ENCODE measurements at places on chromosomes 5 and 9.

- no peak for DNase-seq
These were observed 40.6 kb downstream of the HACD4 start for GRCh38 chr9:20990867-20991266.

DNA sequence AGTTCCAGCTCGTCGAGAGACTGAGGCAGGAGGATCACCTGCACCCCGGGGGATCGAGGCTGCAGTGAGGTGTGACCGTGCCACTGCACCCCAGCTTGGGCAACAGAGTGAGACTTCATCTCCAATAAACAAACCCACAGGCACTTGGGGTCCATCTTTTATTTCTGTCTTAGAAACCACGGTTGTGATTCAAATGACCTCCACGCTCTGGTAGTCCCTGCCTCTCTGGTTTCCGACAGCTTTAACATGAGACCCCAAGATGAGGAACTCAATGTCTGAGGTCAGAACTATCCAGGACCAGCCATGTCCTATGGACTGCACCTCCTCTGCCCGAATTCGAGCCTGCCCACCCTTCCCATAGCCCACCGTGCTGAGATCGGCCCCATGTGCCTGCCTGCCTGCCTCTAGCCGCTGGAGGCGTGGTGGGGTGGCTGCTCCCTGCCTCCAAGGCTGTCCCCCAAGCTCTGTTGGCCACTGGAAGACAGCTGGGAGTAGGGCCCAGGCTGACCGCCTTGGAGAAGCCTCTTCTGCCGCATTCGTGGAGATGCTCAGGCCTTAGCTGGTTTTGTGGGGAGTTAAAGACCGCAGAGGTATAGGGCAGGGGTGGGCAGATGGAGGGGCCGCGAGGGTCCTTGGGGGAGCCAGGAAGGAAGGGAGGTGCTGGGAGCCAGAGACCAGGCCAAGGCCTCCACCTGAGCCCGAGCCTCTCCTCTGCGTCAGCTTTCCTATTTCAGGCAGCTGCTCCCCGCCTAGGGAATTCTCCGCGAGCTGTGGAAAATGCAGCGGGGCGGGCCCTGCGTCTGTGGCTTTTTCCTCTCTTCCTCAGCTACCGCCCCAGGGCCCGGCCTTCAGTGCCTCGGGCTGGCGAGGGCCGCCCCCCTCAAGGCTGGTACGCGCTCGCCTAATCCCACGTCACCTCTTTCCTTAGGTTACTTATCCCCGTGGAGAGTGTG, 6.9 kb upstream of the WDR5 start:
- no peak for DNase-seq

DNA sequence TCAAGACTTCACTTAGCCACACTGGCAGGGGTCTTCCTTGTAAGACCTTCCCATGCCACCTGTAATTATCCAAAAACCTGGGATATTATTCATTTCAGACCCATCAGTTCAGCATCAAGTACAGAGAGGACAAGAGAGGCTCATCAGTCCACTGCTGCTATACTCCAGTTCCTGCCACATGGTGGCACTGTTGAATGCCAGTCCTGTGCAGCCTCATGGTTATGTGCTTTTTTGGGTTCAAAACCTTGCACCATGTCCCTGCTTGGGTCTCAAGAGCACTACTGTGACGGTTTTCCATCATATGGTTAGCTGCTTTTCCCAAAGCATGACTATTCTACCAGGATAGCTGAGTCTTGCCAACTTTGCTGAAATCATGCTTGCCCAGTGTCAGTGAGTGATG, 8.5 kb downstream of the PTGS1 start:
- DNase-seq = no peak

DNA sequence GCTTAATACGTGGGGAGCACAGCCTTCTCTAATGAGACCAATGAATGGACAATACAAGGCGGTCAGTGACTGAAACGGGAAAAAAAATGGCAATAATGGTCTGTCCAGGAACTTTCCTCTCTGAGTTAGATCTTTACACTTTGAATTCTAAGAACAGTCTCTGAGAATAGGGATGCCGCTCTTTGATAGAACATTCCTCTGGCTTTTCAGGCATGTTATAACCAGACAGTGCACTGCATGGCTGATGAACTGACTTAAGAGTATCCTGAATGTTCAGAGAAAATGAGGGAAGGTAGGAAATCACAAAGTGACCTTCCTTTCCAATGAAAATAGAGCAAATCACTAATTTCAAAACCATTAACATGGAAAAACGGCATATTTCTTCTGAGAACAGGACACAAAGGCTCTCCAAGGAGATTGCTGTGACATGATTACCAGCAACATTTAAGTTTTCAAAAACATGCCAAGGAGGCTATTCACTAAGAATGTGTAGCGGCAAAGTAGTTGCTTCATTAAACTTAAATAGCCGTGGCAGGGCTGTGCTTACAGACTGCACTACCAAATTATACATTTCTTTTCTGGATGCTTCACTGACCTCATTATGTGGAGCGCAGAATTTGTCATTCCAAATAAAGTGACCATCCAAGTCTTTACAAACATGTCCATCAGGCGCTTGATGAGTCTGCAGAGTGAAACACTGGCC, 105.9 kb downstream of the MARCHF3 start:
- DNase-seq = no peak

GRCh38 chr5:150408231-150408943, 4.3 kb downstream of the CD74 start:
- no peak for DNase-seq

- no peak for DNase-seq
These were observed 5.7 kb upstream of the NIPAL4 start for GRCh38 chr5:157454273-157454672.

- DNase-seq = no peak
These were observed 474 bp downstream of the HMGCR start for GRCh38 chr5:75337366-75338021.

DNA sequence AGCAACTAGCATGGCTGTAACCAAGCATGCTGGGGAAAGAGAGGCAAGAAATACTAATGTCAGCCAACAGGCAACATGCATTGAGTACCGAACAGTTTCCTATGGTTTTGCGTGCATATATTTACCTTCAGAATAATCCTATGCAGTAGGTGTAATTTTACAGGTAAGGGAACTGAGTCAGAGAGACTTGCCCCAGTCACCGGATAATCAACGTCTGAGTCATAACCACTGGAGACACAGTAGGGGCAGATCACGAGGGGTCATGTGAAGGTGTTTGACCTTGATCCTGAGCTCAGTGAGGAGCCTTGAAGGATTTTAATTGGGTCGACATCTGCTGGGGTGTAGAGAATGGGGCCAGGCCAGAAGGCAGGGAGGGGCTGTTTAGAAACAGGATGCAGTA, 13.4 kb upstream of the TSC1 start:
- DNase-seq = no peak

DNA sequence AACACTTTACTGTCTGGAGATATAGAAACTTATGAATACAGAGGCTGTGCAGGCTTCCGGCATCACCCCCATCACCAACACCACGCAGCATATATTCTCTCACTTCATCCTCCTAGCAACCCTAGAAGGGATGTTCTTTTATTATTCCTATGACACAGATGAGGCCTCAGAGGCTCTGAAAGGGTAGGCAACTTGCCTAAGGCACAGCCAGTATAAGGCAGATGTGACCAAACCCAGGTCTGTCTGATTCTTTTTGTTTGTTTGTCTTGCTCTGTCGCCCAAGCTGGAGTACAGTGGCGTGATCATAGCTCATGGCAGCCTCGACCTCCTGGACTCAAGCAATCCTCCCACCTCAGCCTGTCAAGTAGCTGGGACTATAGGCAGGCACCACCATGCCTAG, 22.8 kb upstream of the CORO2A start:
- DNase-seq = no peak

- no peak for DNase-seq
These were observed 7.9 kb downstream of the SMARCA2 start for GRCh38 chr9:2023042-2023441.

GRCh38 chr5:121497176-121497575, 354.5 kb upstream of the FTMT start:
- no peak for DNase-seq

- DNase-seq = no peak
These were observed 30.4 kb upstream of the SLC2A8 start for GRCh38 chr9:127366594-127366993.

- DNase-seq = no peak
These were observed 22.6 kb upstream of the CTNNAL1 start for GRCh38 chr9:109035684-109036423.

DNA sequence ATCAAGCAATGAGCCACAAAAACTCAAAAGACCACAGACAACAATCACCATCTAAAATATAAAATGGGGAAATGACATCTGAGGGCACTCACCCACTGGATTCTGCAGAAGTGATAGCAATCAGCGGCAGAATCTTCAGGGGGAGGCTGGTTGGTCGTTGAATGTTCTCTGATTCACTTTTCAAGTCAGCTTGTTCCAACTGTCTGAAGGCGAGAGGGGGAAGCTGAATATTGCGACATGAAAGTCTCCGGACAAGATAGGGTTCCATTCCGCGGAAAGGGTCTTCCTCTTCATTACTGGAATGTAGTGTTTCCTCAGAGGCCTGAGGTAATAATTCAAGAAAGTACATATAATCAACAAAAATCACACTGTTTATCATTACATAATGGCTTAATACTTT, 94.9 kb upstream of the PDE4D start:
- no peak for DNase-seq

DNA sequence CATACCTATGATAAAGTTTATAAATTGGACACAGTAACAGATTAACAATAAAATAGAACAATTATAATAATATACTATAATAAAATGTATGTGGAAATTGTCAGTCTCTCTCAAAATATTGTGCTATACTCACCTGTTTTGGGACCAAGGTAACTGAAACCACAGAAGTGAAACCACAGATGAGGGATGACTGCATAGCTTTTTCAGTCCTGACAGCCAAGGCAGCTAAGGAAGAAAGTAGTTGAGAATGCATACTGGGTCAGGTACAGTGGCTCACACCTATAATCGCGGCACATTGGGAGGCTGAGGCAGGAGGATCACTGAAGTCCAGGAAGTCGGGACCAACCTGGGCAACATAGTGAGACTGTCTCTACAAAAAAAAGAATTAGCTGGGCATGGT, 8.9 kb downstream of the SRP19 start:
- DNase-seq = no peak

GRCh38 chr5:153619771-153620170, 129.3 kb downstream of the GRIA1 start:
- DNase-seq = no peak

GRCh38 chr9:89952401-89952800, 347.6 kb downstream of the GADD45G start:
- no peak for DNase-seq

GRCh38 chr5:95022967-95023695, 261.8 kb downstream of the MCTP1 start:
- no peak for DNase-seq

DNA sequence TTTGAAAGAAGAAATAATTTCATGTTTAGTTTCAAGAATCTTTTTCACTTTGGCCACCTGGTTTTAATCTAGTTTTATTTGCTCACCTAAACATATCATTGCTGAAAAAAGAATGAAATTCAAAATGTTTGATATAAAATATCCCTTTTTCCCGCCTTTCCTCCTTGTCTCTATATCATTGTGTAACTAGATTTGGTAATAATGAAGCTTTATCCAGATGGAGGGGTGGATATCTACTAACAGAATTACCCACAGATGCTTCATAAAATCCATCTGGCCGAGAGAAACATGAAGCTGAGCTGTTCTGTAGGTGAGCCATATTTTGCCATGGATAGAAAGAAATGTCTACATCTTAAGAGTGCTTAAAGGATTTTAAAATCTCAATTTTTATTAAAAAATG, 214.7 kb downstream of the ICE1 start:
- DNase-seq = no peak

GRCh38 chr5:88502179-88503040, 233.8 kb upstream of the TMEM161B start:
- no peak for DNase-seq

DNA sequence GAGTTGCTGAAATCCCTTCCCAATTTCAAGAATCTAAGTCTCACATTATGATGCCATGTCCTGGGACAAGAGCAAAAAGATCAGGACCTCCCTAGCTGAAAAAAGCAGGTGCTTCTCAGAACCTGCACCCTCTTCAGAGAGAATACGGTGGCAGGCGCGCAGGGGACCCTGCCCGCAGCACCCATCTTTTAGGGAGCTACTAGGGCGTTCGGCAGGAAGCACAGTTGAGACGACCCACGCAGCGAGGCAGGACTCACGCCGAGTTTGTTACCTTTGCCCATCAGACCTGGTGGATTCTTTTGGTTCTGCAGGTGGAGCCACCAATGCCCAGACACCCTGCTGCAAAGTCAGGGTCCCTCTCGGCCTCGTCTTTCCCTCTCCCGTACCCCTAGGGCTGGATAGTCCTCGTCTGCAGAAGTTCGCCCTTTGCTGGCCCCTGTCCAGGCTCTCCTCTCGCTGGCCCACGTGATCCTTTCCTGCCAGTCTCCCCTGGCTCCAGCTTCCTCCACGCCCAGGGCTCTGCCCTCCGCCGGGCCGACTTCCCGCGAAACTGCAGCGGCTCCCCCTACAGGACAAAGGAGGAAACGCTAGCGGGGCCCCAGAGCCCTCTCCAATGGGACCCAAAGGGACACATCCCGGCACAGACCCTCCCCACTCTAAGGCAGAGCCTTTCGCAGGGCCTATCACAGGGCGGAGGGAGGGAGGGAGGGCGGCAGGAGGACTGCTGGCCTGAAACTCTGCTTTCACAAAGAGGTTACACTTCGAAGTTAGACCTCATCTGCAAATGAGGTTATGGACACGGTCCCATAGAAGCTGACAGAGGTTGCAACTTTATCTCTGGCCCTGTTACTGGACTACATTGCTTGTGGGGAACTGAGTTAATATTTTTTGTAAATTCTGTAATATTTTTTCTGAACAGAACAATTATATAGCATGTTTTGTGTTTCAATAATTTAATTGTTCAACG, 28.8 kb downstream of the TMEM174 start:
- DNase-seq = peak; percentile 71

DNA sequence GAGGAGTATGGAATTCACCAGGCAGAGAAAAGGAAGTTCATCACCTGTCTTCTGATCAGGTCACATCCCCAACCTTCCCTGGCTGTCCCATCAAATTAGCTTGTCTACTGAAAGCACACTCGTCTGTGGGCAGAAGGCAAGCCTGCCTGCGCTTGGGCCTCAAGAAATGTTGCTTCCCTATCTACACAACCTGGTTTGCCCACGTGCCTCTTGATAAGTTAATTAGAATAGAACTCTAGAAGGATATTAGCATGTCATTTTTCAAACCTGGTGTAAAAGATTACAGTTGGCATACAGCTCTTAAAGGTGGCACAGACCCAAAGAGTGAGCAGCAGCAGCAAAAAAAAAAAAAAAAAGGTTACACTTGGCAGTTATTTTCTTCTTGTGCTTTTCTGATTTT, 5.1 kb downstream of the TTC23L start:
- DNase-seq = no peak

DNA sequence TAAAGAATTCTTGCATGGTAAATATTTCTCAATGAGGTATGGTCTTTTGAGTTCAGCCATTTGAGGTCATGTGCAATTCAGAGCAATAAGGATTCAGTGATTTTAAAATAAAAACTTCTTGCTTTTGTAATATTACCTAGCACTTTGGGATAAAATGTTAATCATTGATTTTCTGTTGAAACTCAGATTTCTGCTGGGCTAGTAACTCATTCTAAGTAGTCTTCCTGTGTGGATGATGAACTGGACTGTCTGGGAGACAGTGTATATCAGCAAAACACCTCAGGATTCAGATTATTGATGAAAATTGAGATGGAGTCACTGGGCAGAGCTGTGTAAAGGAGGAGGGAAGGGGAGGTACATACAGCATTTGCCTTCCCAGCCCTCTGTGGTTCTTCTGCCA, 10.8 kb upstream of the PSAT1 start:
- DNase-seq = no peak
